ENCODE measurements at places on chromosomes 6 and 20. TPM values are rescaled to one million over a fixed set of nuclear protein-coding genes. Genes with fewer than 3 reads are reported as not detected.

GRCh38 chr20:3247638-3248037 lies 8.6 kb upstream of the SLC4A11 start:
- H3K4me1 ChIP-seq: no peaks in the 10 kb centered on the region
- H3K27ac ChIP-seq: no peak overlapping the region
- H3K4me3 ChIP-seq: no peak overlapping the region
- peaks cover 53% of the 10 kb centered on the region for H3K27me3 ChIP-seq
- no peak for DNase-seq
- H3K36me3 ChIP-seq: peaks cover 16% of the 10 kb centered on the region

DNA sequence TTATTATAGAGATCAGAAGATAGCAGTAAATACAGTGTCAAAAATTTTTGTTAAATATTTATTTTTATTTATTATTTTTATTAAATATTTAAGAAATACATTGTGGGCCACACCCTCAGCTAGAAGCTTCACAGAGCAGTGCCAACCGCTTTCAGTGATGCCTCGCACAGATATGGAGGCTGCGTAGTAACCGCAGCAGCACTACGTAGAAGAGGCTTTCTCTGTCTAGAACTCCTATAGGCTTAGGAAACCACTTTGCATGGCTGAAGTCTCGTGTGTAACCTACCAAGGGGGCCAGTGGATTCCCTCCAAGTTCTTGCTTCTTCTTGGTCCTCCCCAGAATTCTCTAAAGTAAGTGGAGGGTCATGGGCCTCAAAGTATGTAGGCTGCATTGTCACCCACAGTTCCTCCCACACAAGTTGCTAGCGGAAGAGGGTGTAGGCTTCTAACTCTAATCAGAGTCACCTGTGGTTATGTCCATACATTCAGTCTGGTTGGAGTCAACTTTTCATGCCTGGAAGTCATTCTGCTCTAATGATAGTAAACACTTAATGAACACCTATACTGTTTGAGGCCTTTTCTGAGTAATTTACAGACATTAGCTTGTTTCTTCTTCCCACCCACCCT lies 285.6 kb downstream of the CDKAL1 start:
- H3K27me3 ChIP-seq: no peaks in the 10 kb centered on the region
- H3K4me3 ChIP-seq: no peak overlapping the region
- no peak overlapping the region for H3K27ac ChIP-seq
- peaks cover 11% of the 10 kb centered on the region for H3K4me1 ChIP-seq
- DNase-seq: no peak

DNA sequence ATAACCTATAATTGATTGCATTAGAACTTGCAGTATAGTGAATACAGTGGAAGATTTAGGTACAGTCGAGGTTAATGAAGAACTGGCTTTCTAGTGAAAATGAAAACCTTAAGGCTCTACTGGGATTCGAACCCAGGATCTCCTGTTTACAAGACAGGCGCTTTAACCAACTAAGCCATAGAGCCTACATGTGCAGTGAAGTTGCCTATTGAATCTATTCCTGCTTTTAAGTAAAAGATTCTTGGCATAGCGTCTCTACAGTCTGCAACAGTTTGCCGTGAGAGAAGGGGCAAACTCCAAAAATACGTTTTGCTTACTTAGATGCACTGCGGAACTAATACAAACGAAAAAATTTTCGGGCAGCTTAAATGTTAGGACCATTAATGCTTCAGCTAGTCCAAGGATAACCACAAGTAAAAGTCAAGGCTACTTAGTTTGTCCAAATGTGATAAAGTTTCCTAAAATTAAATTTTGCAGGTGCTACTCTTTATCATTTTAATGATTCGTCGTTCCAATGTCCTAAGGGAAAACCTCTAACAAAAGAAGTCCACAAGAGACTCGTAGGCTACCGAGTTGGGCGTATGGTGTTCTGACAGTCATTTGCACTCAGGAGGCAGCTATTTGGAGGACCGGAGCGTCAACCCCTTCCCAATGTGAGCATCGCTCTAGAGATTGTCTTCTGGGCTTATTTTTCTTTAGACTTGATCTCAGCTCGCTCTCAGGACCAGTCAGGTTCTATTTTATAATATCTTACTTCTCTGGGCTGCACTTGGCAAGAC lies 31.3 kb upstream of the ZSCAN23 start:
- peak overlapping the region; percentile 92 for H3K4me3 ChIP-seq
- H3K27me3 ChIP-seq: peaks cover 31% of the 10 kb centered on the region
- no peak for DNase-seq
- H3K4me1 ChIP-seq: peaks cover 6% of the 10 kb centered on the region
- peaks cover 4% of the 10 kb centered on the region for H3K36me3 ChIP-seq
- H3K27ac ChIP-seq: peak overlapping the region; percentile 65

DNA sequence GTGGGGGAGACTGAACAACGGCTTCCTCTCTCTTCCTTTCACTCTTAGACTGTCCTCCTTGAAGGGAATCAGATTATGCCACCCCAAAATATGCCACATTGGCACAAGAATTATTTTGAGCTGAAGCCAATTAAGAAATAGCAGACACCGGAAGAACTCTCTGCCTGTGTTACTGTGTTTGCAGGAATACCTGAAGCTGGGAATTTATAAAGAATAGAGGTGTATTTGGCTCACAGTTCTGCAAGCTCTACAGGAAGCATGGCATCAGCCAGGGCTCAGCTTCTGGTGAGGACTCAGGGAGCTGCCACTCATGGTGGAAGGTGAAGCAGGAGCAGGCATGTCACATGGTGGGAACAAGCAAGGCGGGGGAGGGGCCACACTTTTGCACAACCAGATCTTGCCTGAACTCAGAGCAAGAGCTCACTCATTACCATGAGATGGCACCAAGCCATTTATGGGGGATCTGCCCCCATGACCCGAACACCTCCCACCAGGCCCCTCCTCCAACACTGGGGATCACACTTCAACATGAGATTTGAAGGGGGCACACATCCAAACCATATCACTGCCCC lies 46.0 kb downstream of the PCNA start:
- no peaks in the 10 kb centered on the region for H3K4me1 ChIP-seq
- H3K27me3 ChIP-seq: no peaks in the 10 kb centered on the region
- H3K4me3 ChIP-seq: no peak overlapping the region

- no peaks in the 10 kb centered on the region for H3K4me1 ChIP-seq
- peak overlapping the region; percentile 97 for H3K27ac ChIP-seq
- H3K4me3 ChIP-seq: peak overlapping the region; percentile 64
- peaks cover 7% of the 10 kb centered on the region for H3K27me3 ChIP-seq
- no peak for DNase-seq
- H3K36me3 ChIP-seq: no peaks in the 10 kb centered on the region
Observed at GRCh38 chr6:138689849-138690248, 83.7 kb upstream of the CCDC28A start.

- DNase-seq: no peak
- H3K4me3 ChIP-seq: no peak overlapping the region
- H3K27me3 ChIP-seq: peaks cover 14% of the 10 kb centered on the region
- no peaks in the 10 kb centered on the region for H3K4me1 ChIP-seq
- no peak overlapping the region for H3K27ac ChIP-seq
- no peaks in the 10 kb centered on the region for H3K36me3 ChIP-seq
Observed at GRCh38 chr6:131911951-131912350, 39.2 kb downstream of the CCN2 start.

DNA sequence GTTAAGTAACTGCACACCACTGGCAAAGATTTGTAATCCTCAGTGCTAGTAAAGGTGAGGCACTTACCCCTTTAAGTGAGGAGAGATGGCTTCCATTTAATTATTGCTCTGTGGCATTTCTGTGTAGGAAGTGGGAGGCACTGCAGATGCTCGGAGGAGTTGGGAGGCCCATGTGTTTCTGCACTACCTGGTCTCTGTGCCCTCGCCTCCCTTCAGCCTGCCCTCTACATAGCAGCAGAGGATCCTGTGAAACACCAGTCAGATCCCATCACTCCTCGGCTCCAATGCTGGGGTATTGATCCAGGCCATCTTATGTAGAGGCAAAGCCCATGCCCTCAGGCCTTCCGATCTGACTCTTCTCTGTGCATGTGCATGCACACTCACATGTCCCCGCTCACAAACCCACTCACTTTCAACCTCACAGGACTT lies 67.0 kb downstream of the SLX4IP start:
- no peak for DNase-seq
- H3K27me3 ChIP-seq: no peaks in the 10 kb centered on the region

DNA sequence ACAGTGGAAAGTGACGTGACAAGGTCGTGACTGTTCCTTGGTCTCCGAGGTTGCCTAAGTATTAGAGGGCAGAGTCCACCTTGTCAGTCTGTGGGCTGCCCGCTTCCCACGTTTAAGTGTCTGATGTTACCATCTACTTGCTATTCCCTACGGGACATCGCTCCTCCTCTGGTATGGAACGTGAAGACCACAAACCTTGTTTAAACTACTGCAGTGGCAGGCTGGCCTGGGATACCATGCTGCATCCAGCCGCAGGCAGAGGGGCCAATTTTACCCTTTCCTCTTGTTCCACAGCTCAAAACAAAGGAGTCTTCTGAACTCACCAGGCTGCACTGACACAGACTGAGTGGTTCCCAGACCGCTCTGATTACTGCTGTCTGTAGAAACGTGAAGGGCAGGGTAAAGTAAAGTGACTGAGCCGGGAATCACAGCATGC lies 275.9 kb downstream of the FOXC1 start:
- H3K4me1 ChIP-seq: peaks cover 31% of the 10 kb centered on the region
- DNase-seq: no peak
- H3K27me3 ChIP-seq: peaks cover 4% of the 10 kb centered on the region
- H3K27ac ChIP-seq: peak overlapping the region; percentile 68
- H3K4me3 ChIP-seq: peak overlapping the region; percentile 75

- no peak overlapping the region for H3K27ac ChIP-seq
- H3K4me1 ChIP-seq: peaks cover 7% of the 10 kb centered on the region
- no peaks in the 10 kb centered on the region for H3K36me3 ChIP-seq
- DNase-seq: no peak
- no peak overlapping the region for H3K4me3 ChIP-seq
- peaks cover 21% of the 10 kb centered on the region for H3K27me3 ChIP-seq
Observed at GRCh38 chr6:39982720-39983119, 48.5 kb upstream of the MOCS1 start.

Gene THEMIS
- not detected for total RNA-seq

Gene FNDC1
- 0.14 TPM for total RNA-seq

- peak; percentile 82 for DNase-seq
- peaks cover 2% of the 10 kb centered on the region for H3K27me3 ChIP-seq
- H3K36me3 ChIP-seq: no peaks in the 10 kb centered on the region
- peak overlapping the region; percentile 3 for H3K27ac ChIP-seq
- H3K4me1 ChIP-seq: peaks cover 68% of the 10 kb centered on the region
- H3K4me3 ChIP-seq: no peak overlapping the region
Observed at GRCh38 chr20:34190679-34191090, 50.5 kb upstream of the ASIP start.

GRCh38 chr20:13142143-13142542 lies 78.9 kb upstream of the ISM1 start:
- H3K4me3 ChIP-seq: no peak overlapping the region
- no peak for DNase-seq
- H3K36me3 ChIP-seq: peaks cover 14% of the 10 kb centered on the region
- H3K27me3 ChIP-seq: no peaks in the 10 kb centered on the region
- H3K27ac ChIP-seq: peak overlapping the region; percentile 9

Gene PLCB4
- 8.7 TPM for total RNA-seq

Gene MUC22
- total RNA-seq: 1.6 TPM

GRCh38 chr20:53157443-53158408 lies 185.6 kb downstream of the TSHZ2 start:
- no peak for DNase-seq
- peak overlapping the region; percentile 54 for H3K27ac ChIP-seq
- peaks cover 17% of the 10 kb centered on the region for H3K4me1 ChIP-seq
- H3K36me3 ChIP-seq: peaks cover 22% of the 10 kb centered on the region
- H3K4me3 ChIP-seq: peak overlapping the region; percentile 16

GRCh38 chr6:167973148-167973885 lies 24.2 kb upstream of the KIF25 start:
- H3K4me3 ChIP-seq: no peak overlapping the region
- no peaks in the 10 kb centered on the region for H3K27me3 ChIP-seq
- peaks cover 15% of the 10 kb centered on the region for H3K36me3 ChIP-seq
- H3K4me1 ChIP-seq: peaks cover 32% of the 10 kb centered on the region
- no peak overlapping the region for H3K27ac ChIP-seq

Gene HDGFL1
- not detected for total RNA-seq

Gene SYTL3
- 2.2 TPM for total RNA-seq

GRCh38 chr6:96940322-96940721 lies 15.8 kb downstream of the KLHL32 start:
- no peak overlapping the region for H3K27ac ChIP-seq
- peaks cover 6% of the 10 kb centered on the region for H3K4me1 ChIP-seq
- no peaks in the 10 kb centered on the region for H3K36me3 ChIP-seq
- no peak overlapping the region for H3K4me3 ChIP-seq

GRCh38 chr6:35642471-35643161 lies 46.1 kb downstream of the FKBP5 start:
- no peak overlapping the region for H3K4me3 ChIP-seq
- H3K27ac ChIP-seq: no peak overlapping the region
- no peaks in the 10 kb centered on the region for H3K36me3 ChIP-seq

Gene SLC24A3
- 12.0 TPM for total RNA-seq

GRCh38 chr6:17397764-17398194 lies 4.4 kb downstream of the CAP2 start:
- H3K36me3 ChIP-seq: peaks cover 16% of the 10 kb centered on the region
- no peak for DNase-seq
- H3K4me1 ChIP-seq: peaks cover 18% of the 10 kb centered on the region
- no peak overlapping the region for H3K4me3 ChIP-seq
- no peak overlapping the region for H3K27ac ChIP-seq

DNA sequence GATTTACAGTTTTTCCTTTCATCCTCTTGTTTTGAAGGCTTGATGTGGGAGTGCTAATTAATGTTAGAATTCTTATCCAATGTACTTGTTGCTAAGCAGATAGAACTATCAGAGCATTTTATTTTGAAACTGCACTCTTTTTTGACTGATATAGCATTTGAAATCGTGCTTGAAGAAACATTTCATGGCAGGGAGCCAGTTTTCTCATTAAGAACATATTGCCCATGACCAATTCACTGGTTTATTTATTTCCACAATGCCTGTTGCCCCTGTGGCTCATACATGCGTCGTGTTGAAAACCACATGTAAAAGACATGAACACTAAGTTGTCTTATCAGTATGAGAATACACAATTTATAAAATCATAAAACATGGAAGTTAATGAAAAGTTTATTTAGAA lies 479.7 kb upstream of the FLRT3 start:
- peaks cover 5% of the 10 kb centered on the region for H3K4me1 ChIP-seq
- no peak for DNase-seq
- peaks cover 3% of the 10 kb centered on the region for H3K36me3 ChIP-seq
- H3K27ac ChIP-seq: no peak overlapping the region
- H3K27me3 ChIP-seq: no peaks in the 10 kb centered on the region
- no peak overlapping the region for H3K4me3 ChIP-seq

- no peaks in the 10 kb centered on the region for H3K36me3 ChIP-seq
- H3K4me3 ChIP-seq: no peak overlapping the region
- H3K27me3 ChIP-seq: peaks cover 14% of the 10 kb centered on the region
- no peak overlapping the region for H3K27ac ChIP-seq
- peaks cover 29% of the 10 kb centered on the region for H3K4me1 ChIP-seq
Observed at GRCh38 chr6:41256383-41256782, 28.2 kb downstream of the TREML4 start.

Gene COL12A1
- total RNA-seq: 6.9 TPM

Gene PAK5
- 0.69 TPM for total RNA-seq

Data from type B pancreatic cell (in vitro differentiated cells).